ENCODE measurements at places on chromosomes 1 and 21.
A peak's percentile ranks its signal among the peaks of the same experiment; 100 is the strongest.

- no peak for DNase-seq
Observed at GRCh38 chr1:220189750-220190347, 82.4 kb downstream of the RAB3GAP2 start.

DNA sequence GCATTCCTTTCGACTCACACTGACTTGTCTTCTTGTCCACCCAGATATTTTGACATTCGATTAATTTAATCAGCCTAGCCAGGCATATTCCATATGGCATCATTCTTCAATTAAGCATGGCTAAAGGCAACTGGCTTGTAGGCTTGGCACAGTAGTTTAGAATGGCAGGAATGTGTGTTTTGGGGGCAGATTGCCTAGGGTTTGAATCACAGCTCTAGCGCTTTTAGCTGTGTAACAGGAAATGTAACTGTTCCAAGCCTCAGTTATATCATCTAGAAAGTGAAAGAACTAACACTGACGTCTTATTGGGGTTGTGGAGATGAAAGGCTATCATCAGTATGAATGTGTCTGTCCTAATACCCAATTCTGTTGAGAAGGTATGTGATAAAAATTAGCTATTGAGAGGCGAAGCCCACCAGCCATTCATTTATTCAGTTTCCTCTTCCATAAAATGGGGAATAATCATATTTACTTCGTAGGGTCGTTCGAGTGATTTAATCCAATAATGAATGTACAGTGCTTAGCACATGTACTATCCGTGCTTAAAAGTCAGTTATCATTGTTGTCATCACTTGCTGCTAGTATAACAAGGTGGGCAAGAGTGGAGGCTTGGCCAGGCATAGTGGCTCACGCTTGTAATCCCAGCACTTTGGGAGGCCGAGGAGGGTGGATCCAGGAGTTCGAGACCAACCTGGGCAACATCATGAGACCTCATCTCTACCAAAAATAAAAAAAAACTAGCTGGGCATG lies 41.6 kb upstream of the GRHL3 start:
- DNase-seq: peak; percentile 79

- DNase-seq: no peak
Observed at GRCh38 chr21:33496345-33496744, 4.8 kb upstream of the DNAJC28 start.

DNA sequence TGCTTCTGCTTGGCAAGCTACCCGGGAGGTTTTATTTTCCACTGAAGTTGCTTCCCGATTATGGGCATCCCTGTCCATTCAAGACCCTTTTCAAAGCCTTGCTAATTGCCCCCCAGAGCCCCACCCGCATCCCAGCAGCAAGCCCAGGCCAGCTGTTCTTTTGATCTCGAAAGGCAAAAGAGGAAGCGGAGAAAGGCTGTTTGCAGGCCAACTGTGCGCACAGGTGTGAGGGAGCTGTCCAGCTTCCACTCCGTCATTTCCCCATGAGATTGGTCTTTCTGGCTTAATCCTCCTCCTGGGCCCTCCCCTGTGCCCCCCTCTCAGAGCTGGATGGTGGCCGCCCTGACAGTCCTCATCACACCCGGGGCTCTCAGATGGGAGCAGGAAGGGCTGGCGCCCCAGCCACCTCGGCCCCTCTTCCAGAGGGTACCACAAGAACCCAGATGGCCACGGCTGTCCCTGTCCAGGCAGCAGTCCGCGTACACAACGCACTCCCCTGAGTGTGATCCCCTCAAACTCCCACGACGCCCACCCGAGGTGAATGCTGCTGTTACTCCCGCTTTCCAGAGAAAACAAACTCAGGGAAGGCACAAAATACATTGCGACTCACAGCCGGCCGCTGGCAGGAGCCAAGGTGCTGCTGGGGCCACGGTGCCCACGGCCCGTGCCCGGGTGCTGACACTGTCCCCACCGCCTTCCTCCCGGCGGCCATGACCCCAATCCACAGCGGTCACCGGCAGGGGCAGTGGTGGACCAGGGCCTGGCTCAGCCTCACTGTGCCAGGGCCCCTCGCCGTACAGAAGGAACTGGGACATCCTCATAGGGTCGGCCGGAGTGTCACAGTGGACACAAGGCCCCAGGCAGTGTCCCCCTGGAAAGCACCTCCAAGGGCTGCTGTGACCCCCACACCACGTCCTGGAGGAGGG lies 121.9 kb downstream of the CRYAA start:
- no peak for DNase-seq

DNA sequence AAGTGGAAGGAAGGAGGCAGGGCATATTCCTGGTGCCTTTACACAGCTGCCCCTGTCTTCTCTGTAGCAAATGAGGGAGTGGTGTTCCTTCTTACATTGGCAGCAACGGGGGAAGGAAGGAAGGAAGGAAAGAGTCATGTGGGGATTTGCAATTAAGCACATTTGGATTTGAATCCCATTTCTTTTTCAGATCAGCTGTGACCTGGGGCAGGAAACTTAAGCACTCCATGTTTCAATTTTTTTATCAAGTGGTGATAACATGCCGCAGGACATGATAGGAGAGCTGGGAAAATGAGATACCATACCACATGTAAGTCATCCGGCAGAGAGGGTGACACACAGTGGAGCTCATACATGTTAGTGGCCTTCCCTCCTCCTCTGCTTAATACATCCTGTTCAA lies 186.8 kb downstream of the APP start:
- DNase-seq: no peak

- DNase-seq: no peak
Observed at GRCh38 chr1:99849413-99849743, 783 bp upstream of the AGL start.
